ENCODE measurements at places on chromosomes 12 and 14. TPM values are rescaled to one million over a fixed set of nuclear protein-coding genes. Genes with fewer than 3 reads are reported as not detected.

GRCh38 chr14:75280831-75281653, 2.4 kb downstream of the FOS start:
- DNase-seq, result no peak

DNA sequence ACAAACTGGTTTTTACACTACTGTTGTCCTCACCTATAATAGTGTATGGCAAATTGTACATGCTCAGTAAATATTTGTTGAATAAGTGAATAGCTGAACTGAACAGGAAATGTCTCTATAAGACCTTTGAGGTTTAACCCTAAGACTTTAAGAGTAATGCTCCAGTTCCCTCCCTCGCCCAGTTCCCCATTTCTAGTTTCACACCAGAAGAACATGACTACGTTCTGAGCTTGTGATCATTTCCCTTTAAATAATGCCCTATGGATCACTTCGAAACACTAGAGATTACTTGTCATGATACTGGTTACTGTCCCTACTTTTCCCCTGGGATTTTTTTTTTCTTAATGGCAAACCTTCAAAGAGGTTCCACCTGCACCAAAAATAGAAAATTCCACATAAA, 69.3 kb downstream of the PRKD1 start:
- no peak for DNase-seq

GRCh38 chr14:105939810-105940508, 413.6 kb downstream of the TMEM121 start:
- DNase-seq, result no peak

- DNase-seq, result no peak
Measured at GRCh38 chr12:49089821-49090773, 4.5 kb downstream of the DHH start.

DNA sequence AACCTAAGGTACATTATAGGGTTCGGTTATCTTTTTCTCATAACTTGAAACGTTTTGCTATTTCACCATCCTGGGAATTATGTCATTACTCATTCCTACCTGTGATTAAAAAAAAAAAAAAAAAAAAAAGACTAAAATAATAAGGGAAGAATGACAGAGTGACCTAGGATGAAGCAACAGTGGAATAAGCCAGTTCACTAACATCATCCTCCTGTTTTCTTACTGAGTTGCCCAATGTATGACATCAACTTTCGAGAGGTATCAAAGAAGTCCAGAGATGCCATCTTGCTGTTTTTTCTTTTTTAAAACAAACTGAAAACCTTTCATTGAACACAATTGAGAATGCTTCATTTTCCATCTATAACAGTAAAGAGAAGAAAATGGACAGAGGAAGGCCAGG, 42.8 kb downstream of the AMN start:
- no peak for DNase-seq

Gene GDF3
- polyA plus RNA-seq, result not detected

Gene SLC25A47
- polyA plus RNA-seq, result not detected

DNA sequence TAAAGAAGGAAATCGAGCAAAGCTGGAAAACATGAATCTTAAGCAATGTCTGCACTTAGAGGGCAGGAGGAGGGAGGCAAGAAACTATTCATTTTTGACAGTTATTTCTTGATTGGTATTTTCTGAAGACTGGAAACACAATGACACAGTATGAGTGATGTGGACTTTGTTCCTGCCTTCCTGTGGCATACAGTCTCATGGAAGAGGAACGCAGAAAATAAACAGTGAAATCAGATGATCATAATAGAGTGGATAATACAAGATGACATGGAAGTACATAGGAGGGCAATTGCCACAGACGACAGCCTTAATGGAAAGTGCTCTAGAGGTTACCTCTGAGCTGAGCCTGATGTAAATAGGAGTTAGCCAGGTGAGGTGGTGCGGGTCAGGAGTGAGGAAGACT, 140.4 kb upstream of the MAX start:
- DNase-seq, result no peak
